Progenitor cell of endocrine pancreas (in vitro differentiated cells): ENCODE measurements at places on chromosomes 7 and 10. TPM values are rescaled to one million over a fixed set of nuclear protein-coding genes. Genes with fewer than 3 reads are reported as not detected.

- no peak for DNase-seq
Observed at GRCh38 chr10:123446449-123447156, 219.6 kb upstream of the GPR26 start.

GRCh38 chr7:51067258-51067657 is 249.4 kb downstream of the COBL start:
- DNase-seq = no peak

NT5C3A gene
- total RNA-seq = 35.0 and 36.1 TPM in 2 replicates

DNA sequence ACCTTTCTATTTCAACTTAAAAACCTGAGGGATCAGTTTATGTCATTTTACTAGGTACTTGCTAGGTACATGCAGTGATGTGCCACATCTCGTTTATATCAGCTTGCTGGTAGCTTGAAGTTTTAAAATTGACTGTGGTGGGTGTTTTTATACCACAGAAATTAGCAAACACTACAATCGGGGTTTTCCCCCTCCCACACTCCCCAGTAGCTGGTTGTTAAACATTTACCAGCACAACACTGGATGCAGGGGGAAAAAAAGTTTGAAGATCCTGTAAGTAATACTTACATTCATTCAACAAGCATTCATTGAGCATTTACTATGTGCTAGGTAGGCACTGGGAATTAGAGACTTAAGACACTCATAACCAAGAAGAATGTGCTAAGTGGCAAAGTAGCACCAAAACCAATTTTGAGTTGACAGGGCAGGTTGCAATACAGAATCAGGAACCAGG is 32.6 kb downstream of the USP6NL start:
- DNase-seq = no peak

DNA sequence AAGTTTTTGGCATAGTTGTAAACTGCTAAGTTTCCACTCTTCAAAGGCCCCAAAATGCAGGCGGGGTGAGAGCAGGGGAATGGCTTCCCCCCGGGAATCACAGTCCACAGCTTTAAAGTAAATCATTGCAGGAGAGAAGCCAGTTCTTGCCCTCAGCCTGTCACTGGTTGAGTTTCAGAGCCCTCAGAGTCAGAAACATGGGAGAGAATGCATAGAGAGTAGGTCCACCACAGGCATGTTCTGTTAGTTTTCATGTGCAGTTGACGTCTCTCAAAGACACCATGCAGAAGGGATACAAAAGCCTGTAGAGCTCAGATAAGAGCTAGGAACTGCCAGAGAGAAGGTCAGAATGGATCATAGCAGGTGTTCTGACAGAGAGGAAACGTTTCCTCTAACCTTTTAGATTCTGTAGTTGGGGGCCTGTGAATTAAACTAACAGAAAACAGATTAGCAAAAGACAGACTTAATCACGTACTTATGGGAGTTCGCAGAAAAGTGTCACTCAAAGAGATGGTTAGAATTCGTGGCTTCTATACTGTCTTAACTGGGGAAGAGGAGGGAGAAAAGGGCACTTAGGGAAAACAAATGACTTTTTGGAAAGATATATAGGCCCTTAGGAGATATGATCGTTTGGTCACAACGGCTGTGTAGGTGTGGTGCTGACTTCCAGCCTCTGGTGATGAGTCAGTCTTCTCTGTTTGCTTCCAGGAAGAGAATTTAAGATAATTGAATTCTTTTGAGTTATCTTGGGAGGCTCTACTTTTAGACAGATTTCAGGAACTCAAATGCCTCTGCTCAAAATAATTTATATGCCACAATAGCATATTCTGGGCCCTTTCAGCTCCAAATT is 48.0 kb upstream of the MSRB2 start:
- DNase-seq = no peak

GRCh38 chr7:1580422-1581030 is 10.7 kb upstream of the PSMG3 start:
- no peak for DNase-seq

DNA sequence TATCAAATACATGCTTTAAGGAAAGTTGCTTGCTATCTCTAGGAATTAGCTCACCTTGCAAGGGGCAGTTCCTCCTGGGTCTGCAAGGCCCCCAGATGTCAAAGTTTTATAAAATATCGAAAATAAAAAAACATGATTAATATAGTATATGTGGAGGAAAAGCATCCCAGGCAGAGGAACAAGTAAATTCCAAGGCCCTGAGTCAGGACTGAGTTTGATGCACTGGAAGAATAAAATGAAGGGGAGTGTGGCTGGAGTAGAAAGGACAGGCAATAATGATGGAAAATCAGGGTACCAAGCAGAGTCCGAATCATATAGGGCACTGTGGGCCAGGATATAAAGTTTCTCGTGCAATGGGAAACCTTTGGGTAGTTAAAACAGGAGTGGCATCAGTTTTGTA is 112.4 kb upstream of the EEPD1 start:
- no peak for DNase-seq
